Fibroblast of skin of right biceps (primary cell): ENCODE measurements at places on chromosomes 4 and X.
A peak's percentile ranks its signal among the peaks of the same experiment; 100 is the strongest.

DNA sequence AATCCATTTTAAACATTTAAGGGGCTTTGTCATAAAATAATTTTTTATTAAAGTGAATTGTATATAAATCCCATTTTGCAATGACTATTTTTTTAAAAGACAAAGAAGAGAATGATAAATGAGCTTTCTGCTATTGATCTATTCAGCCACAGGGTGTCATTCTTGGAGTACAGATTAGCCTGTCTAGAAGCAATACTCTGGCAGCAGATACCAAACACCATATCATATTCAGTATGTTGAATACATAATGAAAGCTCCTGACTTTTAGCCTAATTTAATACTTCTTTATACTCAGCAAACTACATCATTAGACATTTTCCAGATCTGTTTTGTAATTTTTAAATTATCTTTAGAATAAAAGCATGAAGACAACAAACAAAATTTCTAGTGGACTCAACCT lies 496.3 kb downstream of the PDGFC start:
- peak; percentile 78 for DNase-seq

GRCh38 chr4:33134366-33134765 lies 2414.2 kb downstream of the PCDH7 start:
- no peak for DNase-seq

- DNase-seq = no peak
These were observed 191.7 kb downstream of the DHX15 start for GRCh38 chr4:24392613-24393012.

DNA sequence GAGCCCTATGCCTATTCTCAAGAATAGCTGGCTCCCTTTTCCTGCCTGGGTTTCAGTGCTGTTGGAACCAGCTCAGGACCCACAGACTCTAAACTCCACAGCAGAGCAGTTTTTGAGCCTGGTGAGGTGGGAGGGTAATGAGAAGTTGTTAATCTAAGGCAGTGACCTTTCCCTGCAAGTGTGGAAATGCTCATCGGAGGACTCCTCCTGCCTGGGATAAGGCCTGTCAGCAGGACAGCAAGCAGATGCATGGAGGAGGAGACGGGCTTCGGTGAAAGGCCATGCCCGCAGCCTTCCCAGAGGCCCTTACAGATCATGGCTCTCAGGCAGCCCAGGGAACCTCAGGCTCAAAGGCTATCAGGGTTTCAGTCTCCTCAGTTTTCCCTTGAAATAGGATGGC lies 70.0 kb upstream of the SHISA3 start:
- DNase-seq = no peak

- no peak for DNase-seq
These were observed 4.1 kb downstream of the NOA1 start for GRCh38 chr4:56973336-56973735.

- DNase-seq = no peak
These were observed 181.8 kb downstream of the USP46 start for GRCh38 chr4:52477191-52477780.

DNA sequence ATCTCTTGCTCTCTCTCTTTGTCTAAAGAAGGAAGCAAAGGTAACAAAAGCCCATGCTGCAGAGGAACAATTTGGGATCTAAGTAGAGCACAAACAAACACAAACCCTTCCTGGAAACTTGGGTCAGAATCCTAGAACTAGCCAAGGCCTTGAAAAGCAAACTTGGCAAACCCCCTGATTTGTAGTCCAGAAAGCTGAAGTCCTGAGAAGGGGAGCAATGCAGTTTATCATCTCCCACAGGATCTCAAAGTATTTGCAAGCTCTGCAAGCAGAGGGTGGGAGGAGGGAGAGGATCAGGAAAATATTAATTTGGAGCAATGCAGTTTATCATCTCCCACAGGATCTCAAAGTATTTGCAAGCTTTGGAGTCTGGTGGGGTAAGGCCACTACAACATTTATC lies 379.5 kb upstream of the FGF13 start:
- peak; percentile 4 for DNase-seq

GRCh38 chr4:38333219-38333618 lies 330.8 kb upstream of the KLF3 start:
- no peak for DNase-seq

GRCh38 chr4:81136161-81136905 lies 78.7 kb downstream of the PRKG2 start:
- peak; percentile 88 for DNase-seq

DNA sequence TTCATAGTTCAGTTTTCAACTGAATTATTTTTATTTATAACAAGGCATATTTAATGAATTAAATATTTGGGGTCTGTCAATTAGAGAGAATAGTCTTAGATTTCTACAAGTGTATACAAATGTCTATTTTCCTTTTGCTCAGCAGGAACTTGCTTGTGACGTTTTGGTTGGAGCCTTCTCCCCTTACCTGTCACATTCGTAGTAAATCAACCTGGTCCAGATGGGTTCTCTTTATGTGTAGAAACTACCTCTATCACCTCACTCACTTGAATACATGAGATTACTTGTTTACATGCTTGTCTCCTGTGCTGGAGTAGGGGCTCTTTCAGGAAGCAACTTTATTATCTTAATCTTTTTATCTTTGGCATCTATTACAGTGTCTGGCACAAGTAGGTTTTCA lies 938.3 kb upstream of the IGFBP7 start:
- DNase-seq = no peak

DNA sequence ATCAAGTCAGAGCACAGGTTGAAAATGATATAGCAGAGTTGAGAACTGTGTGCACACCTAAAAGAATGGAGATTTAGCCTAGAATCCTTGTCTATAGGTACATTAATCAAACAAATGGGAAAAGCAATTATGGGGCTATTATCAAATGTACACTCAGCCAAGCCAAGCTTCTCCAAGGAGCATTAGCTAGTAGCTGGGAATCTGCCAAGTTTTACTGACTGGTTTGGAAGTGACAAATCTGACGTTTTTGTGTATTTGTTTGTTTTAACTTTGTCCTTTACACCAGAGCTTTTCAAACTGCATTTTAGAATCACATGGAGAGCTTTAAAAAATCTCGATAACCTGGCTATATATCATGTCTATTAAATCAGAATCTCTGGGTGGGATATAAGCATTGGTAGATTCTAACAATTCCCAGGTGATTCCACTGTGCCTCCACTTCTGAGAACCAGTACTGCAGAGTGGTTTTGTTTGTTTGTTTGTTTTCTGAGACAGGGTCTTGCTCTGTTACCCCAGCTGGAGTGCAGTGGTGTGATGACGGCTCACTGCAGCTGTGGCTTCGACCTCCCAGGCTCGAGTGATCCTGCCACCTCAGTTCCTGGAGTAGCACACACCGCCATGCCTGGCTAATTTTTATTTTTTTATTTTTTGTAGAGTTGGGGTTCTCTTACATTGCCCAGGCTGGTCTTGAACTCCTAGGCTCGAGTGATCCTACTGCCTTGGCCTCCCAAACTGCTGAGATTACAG lies 279.8 kb downstream of the UNC5C start:
- DNase-seq = peak; percentile 15

DNA sequence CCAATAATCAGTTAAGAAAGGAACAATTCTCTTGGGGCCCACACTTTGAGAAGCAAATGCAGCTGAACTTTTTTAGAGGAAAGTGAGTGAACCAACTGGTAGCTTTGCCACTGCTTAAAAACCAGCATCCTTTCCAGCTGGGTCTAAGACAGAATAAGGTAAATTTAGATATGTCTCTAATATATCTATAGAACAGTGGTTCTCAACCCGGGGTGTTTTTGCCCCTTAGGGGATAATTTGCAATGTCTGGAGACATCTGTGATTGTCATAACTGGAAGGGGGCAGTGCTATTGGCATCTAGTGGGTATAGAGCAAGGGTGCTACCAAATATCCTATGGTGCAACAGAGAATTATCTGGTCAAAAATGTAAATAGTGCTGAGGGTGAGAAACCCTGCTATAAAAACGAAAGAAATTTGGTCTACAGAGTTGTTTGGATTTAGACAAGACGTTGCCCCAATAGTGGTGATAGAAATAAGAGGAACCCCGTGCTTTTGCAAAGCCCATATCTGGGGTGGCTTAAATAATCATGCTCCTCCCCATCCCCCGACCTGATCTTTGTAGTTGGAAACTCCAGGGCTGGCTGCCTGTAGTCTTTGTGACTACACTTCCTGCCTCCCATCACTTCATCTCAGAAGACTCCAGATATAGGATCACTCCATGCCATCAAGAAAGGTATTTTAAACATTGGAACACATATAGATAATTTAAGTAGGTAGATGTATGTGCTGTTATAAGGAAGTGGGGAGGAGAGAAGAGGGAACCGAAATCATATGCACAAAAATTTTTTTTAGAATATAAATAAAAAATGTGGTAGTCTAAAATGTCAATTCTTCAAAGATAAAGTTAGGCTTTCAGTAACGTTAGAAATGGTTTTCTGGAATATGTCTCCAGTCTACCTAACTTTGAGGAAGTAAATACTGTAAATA lies at the start of gene TLR7:
TSS of gene TLR7 (plus strand) at position 622 of the 927 bp plus-strand sequence. CDS start 507 bp downstream, outside the sequence.
- no peak for DNase-seq

- DNase-seq = no peak
These were observed 64.8 kb downstream of the TMEM131L start for GRCh38 chr4:153531000-153531358.

DNA sequence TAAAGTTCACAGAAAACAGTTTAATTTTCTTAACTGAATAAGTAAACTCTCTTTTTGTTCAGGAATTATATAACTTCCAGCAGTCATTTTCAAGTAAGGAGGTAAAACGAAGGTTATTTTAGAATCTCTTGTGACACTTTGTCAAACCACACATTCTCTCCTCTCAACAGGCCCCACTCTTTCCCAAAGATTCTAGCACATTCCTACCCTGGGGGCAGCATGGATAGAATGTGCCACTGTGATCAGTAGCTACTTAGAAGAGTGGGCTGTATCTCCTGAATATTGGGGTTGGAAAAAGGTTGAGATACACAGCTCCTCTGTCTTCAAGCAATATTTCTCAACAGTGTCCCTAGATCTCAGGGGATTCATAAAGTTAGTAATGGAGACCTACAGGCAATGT lies 157.6 kb downstream of the EMCN start:
- no peak for DNase-seq

GRCh38 chr4:59938166-59938565 lies 1262.0 kb upstream of the ADGRL3 start:
- DNase-seq = no peak

DNA sequence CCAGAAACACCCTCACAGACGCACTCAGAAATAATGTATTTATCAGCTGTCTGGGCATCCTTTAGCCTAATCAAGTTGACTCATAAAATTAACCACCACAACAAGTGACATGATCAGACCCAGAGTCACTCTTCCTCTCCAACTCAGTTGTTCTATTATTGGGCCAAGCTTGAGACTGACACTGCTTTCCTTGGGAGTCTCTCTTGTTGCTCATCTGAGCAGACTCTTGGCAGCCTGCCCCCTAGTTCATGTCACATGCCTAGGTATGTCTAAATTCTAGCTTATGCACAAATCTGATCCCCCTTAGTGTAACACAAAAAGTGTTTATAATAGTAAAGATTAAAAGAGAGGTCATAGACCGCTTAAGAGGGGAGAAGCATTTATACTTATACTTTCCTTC lies 72.6 kb upstream of the ADAMTS3 start:
- DNase-seq = no peak

DNA sequence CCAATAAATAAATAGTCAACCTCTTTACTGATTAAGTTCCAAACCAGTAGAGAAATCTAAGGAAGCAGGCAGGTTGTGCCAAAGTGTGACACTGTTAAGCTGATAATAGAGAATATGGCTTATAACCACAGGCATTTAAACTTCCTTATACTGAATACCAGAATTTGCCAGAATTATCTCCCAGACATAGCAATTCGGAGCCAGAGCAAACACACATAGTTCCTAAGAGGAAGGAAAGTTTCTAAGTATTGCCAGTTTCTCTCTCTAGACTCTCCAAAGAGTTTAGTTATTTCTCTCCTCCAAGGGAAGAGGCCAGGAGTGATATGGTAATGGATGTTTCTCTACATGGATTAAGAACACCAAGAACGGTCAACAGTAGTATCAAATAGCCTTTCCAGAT lies 191.7 kb upstream of the CPEB2 start:
- DNase-seq = no peak

- DNase-seq = no peak
These were observed 28.7 kb downstream of the TMPRSS11A start for GRCh38 chr4:67934628-67935027.

DNA sequence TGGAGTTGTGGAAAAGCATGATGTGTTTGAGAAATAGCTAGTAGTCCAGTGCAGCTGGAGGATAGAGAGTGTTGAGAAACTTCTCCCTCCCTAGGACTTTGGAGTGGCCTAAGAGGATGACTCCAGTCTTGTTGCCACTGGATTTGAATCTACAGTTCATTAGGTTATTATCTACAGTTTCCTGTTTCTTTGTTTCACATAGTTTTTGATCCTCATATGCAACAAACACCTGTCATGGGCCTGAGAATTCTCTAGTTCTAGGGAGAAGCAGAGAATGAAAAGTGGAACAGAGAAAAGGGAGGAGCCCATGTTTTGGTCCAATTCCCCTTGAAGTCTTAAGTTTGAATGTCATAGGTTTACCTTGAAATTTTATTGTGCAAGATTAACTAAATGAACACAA lies 73.6 kb upstream of the TBC1D9 start:
- DNase-seq = no peak

DNA sequence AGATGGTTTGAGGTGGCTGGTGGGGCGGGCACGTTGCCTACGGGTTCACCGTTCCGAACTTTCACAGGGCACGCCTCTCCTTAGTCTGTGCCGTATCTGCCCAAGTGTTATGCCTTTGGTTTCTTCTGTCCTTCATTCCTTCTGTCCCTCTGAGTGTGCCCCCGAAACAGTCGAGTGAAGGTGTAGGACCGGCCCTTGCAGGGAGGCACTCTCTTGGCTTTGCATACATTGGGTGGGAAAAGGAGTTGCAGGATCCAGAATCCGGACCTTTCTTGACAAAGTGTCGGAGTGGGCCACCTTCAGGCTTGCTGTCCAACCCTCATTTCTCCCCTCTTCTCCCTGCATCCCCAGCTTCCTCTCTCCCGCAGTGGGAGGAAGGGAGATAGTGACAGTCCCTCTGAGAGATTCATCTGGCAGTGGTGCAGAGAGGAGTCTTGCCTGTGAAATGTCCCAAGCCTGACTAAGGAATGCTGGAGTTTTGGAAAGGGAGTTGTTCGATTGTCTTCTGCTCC lies 569 bp downstream of the ARFIP1 start:
- peak; percentile 33 for DNase-seq

GRCh38 chrX:150551963-150552362 lies 16.5 kb upstream of the MTM1 start:
- DNase-seq = no peak

DNA sequence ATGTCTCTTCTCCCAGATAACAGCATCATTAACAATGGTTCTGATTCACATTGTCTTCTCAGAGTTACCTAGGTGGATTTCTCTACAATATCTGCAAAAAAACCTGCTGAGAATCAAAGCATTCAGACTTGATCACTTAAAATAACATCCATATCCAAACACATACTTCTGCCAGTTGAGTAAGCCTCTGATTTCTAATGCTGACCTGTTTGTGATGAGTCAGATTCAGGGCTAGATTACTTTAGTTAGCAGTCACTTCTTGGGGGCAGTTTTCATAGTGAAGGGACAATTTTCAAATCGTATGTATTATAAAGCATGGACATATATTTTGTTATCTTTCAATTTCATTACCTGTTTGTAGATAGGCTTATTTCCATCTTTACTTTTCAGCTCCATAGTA lies 35.5 kb downstream of the CCNI start:
- peak; percentile 73 for DNase-seq

GRCh38 chr4:180923486-180923885 lies 1319.7 kb upstream of the TENM3 start:
- peak; percentile 89 for DNase-seq

- DNase-seq = no peak
These were observed 25.6 kb downstream of the SLC16A2 start for GRCh38 chrX:74446876-74447275.
